ENCODE measurements at places on chromosomes 13 and 19. TPM values are rescaled to one million over a fixed set of nuclear protein-coding genes. Genes with fewer than 3 reads are reported as not detected.

TUBB4A gene
- 0.05 TPM for polyA plus RNA-seq

TMEM86B gene
- 5.3 TPM for polyA plus RNA-seq

ZNF536 gene
- polyA plus RNA-seq, result 0.07 TPM

PEG3 gene
- polyA plus RNA-seq, result 0.63 TPM

ZNF730 gene
- 0.05 TPM for polyA plus RNA-seq

GAPDHS gene
- polyA plus RNA-seq, result not detected

OR10H1 gene
- polyA plus RNA-seq, result not detected

PRDX2 gene
- 132 TPM for polyA plus RNA-seq

CPB2 gene
- polyA plus RNA-seq, result 1.7 TPM

CTXN1 gene
- 7.2 TPM for polyA plus RNA-seq

TJP3 gene
- 57.8 TPM for polyA plus RNA-seq
